ENCODE measurements at places on chromosomes 7 and 10.

DNA sequence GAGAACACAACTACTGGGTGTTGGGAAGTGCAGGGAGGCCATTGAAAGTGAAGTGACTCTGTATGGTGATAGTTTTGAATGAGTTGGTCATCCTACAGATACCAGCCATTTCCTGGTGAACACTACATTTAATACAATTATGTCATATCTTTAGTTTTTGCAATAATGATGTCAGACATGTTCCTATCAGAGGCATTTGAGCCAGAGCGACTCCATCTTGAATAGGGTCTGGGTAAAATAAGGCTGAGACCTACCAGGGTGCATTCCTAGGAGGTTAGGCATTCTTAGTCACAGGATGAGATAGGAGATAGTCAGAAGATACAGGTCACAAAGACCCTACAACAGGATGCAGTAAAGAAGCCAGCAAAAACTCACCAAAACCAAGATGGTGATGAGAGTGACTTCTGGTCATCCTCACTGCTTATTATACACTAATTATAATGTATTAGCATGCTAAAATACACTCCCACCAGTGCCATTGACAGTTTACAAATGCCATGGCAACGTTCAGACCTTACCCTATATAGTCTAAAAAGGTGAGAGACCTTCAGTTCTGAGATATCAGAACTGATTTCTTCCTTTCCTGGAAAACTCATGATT, 28.2 kb downstream of the ADK start:
- no peak for DNase-seq

DNA sequence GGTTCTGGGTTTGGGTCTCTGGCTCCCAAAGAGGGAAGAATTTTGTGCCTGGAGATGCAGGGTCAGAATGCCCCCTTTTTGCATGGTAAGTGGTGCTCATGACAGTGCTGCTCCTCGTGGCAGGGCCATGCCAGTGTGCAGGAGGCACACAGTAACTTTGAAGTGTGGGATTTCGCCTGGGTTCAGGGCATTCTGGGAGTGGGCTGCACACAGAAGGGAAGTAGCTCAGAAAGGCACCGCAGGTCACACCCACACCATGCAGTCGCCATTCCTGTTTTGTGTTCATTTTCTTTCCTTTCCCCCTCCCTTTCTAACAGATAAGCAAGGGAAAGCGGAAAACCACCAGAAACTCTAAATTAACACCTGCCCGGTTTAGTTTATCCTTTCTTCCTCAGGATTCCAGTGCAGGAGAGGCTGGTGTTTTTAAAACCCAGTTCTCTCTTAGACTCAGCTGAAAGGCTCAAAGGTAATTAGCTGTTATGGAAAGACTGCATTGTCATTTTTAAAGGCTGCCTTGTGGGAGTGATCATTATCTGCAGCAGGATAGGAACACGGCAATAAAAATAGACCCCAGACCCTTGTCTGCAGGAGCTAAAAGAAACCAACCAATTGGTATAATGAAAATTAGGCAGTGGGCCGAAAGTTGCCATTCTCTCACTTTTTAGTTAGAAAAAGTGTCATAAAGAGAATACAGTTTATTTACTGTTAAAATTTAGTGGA, 50.2 kb downstream of the EEPD1 start:
- DNase-seq = no peak

DNA sequence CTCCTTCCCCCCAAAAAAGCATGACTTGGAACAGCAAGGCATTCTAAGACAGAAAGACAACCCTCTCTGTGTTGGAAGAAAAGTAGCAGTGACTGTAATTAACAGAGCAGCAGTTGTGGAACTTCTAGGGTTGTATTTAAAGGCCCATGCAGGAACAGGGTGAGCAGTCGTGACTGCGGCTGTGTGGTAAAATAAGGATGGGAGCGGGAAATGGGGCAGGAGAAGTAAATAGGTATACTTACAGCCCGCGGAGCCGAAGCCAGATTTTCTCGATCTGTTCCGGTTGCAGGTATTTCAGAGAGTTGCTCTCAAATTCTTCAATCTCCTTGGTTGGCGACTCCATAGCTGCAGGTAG, 179 bp downstream of the PDE1C start:
- DNase-seq = no peak

GRCh38 chr10:63518690-63519288, 2.4 kb upstream of the REEP3 start:
- no peak for DNase-seq

GRCh38 chr10:77386365-77386764, 251.2 kb downstream of the KCNMA1 start:
- no peak for DNase-seq

GRCh38 chr10:113291413-113291812, 261.4 kb upstream of the HABP2 start:
- DNase-seq = no peak

- no peak for DNase-seq
These were observed 73.9 kb upstream of the GTF2I start for GRCh38 chr7:74583630-74584029.

DNA sequence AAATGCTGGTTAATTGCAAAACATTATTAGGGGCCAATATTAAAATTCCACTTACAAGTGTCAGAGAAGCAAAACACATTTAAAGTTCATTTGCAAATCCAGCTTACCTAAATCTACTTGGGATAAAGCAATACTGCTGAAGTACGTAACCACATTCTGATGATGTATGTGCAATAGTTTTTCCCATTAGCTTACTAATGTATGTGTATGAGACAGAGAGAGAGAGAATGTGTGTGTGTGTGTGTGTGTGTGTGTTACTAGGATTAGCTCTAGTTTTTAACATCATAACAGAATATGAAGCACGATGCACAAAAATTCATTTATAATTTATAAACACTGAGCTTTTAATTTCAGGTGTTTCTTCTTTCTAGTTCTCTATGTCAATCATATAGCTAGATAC, 1074.2 kb upstream of the C7orf33 start:
- no peak for DNase-seq

GRCh38 chr7:32251659-32252058, 181.5 kb upstream of the PDE1C start:
- DNase-seq = no peak

DNA sequence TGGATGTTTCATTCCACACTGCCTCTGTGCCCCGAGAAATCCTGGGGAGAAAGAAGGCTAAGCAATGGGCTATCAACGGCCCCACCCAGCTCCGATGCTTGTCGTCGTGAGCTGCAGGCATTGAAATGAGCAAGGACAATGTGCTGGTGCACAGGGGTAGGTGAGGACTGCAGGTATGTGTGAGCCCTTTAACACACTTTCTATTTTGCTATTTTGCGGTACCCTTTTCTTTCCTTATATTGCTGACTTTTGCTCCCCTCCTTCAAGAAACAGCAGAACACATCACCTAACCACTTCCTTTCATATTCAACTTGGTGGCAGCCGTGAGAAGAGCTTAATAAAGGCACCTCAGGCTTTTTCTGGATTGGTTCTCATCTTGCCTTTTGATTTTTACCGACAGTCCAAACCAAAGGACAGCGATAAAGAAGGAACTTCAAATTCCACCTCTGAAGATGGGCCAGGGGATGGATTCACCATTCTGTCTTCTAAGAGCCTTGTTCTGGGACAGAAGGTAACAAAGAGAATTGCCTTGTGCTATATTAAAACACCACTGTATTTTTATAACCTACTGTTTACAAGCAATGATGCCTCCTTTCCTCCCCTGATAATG, 39.2 kb downstream of the AIFM2 start:
- no peak for DNase-seq

GRCh38 chr7:37052705-37053104, 328.4 kb upstream of the AOAH start:
- peak; percentile 31 for DNase-seq

- DNase-seq = no peak
These were observed 1131.4 kb downstream of the SORCS1 start for GRCh38 chr10:106033065-106033464.

DNA sequence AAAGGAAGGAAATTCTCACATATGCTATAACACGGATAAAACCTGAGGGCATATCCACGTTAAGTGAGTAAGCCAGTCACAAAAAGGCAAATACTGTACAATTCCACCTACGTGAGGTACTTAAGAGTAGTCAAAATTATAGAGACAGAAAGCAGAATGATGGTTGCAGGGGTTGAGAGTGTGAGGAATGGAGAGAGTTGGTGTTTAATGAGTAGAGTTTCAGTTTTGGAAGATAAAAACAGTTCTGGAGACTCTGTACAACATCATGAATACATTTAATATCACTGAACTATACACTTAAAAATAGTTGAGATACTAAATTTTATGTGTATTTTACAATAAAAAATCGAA, 95.1 kb downstream of the SNX13 start:
- DNase-seq = no peak

DNA sequence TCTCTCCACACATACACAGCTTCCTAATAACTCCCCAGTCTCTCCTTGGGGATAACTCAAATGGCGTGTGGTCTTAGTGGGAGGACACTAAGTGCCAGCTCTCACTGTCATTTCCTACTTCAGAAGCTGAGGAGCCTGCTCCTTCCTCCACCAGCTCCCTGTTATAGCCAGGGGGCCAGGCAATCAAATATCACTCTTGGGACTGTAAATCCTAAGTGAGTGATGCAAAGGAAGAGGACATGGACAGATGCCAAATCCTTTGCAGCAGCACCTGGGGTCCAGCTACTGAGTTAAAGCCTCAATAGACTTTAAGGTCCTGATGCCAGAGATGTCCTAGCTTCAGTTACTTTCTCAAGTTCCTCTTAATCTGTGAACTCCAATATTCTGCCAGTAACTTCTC, 34.1 kb downstream of the SEM1 start:
- no peak for DNase-seq

DNA sequence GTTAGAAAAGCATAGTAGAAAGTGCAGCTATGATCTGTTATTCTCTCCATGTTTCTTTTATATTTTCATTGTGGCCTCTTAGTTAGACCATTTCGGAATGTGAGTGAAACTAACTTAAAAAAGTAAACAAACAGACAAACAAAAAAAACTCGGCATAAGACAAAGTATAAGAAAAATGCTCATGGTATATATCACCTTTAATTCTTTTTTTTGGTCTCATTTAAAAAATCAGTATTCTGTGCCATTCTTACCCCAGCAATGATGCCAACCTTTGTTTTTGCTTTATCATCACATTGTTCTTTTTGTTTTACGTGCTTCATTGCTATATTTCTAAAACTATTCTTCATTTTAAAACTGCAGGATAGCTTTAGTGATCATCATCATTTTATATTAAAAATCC, 2.8 kb upstream of the TMEM229A start:
- no peak for DNase-seq

DNA sequence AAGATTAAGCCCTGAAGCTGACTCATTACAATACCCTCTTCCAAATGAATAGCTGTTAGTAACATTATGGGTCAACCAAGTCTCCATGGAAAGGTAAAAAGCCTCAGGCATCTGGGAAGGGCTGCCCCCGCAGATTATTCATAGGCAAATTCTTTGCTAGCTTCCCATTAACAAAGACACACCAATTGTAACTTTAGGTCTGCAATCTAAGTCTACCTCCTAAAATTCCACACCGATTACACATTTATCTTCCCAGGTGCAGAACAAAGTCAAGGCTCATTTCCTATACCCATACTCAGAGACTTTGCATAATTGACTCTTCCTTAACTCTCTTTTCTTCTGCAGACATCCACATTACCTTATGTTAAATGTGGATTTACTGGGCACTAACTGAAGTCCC, 826.3 kb upstream of the MBL2 start:
- no peak for DNase-seq

GRCh38 chr7:67823345-67823744, 826.7 kb downstream of the TYW1 start:
- DNase-seq = no peak

DNA sequence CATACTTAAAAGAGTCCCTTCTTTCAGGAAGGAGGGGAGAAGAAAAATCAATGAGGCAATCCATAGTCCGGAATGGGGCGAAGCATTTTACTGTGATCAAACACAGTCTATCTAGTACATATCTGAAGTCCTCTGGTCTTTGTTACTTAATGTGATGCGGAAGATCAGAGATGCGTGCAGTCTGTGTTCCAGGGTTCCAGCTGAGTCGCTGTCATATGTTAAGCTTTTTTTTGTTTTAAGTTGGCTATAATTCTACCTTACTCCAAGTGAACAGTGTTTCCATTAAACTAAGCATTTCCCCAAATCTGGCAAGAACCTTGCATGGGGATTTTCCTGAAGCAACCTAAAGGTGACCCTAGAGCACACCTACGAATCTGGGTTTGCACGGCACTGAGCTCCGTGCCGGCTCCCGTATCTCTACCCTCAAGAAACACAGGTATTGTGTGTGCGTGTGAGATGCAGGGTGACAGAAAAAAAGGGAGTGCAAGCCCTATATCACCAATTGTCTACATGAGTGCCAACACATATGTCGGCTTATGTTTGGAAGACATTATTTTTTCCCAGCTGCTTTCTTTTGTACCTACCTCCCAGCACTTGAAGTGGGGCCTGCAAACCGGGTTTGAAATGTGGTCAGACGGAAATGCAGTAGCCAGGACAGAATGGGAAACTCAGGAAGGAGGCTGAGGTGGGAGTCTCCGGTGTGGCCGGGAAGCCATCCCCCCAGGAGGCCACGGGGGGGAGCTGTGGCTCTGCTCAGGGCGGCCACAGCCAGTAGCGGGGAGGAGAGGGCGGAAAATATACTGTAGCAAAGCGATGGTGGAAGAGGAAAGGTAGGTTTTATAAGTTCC, 435.8 kb upstream of the MGMT start:
- no peak for DNase-seq

GRCh38 chr10:51075043-51075872, 971 bp downstream of the PRKG1 start:
- no peak for DNase-seq

GRCh38 chr7:26055241-26055640, 96.8 kb upstream of the NFE2L3 start:
- DNase-seq = no peak
